ENCODE measurements at places on chromosomes 6 and 20.

- no peak for DNase-seq
These were observed 120.4 kb upstream of the RIPOR2 start for GRCh38 chr6:25056130-25056529.

DNA sequence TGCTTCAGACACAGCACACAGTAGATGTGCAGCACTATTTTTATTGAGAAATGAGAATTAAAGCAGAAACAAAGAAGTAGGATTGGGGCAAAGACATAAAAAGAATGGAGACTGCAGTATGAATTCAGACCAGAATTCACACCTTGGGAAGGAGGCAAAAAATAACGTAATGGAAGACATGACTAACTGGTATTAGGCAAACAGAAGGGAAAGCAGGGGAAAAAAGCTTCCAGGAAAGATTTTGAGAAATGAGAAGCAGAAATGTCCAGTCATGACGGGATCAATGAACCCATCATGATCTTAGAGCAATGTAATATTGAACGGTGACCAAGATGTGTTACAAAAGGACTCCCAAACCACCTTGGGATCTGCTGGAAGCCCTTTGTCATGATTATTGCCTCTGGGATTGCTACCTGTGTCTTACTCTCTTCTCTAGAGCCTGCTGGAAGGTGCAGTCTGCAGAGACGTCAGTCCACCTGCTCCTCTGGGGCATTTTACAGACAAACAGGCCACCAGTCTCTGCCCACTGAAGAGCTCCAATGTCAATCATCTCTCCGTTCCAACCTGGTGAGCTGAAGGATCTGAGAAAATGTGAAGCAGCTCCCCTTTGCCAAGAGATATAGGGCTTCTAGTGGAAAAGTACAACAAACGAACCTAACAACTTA, 8.7 kb downstream of the NUDT3 start:
- DNase-seq, result no peak

GRCh38 chr6:139625998-139626975, 251.8 kb upstream of the CITED2 start:
- DNase-seq, result no peak

DNA sequence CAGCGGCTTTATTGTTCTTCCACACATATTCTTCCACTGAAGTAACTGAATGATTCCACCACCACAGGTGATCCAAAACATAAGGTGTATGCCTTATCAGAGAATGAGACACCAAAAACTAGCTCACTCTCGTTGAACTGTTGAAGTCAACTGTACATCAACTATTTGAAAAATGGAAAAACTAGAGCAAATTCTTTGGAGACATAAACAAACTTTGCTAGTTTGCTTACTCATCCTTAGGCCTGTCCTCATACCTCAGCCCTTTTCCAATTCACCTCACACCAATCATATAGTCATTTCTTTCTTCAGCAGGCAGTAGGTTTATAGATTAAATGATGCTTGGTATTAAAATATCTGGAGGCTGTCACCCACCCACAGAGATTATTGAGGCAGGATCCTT, 77.1 kb upstream of the RNF217 start:
- DNase-seq, result no peak

- no peak for DNase-seq
These were observed 82.8 kb downstream of the MLIP start for GRCh38 chr6:54194067-54194466.

GRCh38 chr6:39059496-39060310, 11.1 kb downstream of the GLP1R start:
- DNase-seq, result no peak

Measured in activated CD8-positive, alpha-beta memory T cell treated with anti-CD3 and anti-CD28 coated beads for 48 hours (primary cell).